Fibroblast of gingiva (primary cell): ENCODE measurements at places on chromosomes 7 and 10.
A peak's percentile ranks its signal among the peaks of the same experiment; 100 is the strongest.

DNA sequence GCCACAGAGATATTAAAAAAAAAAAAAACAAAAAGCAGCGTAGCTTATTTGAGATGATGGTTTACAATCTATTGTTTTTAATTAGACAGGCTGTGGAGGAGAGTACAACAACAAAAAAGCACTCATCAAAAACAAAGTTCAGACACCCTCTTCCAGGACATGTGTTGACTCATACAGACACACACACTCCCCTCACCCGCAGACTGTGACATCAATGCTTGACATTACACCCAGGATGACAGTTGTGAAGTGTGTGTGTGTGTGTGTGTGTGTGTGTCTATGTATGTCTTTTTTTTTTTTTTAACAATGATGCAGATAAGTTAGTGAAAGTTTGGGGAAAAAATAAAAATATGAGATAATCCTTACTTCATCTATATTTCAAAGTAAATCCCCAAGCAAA is 303.6 kb downstream of the GPAM start:
- DNase-seq: no peak

DNA sequence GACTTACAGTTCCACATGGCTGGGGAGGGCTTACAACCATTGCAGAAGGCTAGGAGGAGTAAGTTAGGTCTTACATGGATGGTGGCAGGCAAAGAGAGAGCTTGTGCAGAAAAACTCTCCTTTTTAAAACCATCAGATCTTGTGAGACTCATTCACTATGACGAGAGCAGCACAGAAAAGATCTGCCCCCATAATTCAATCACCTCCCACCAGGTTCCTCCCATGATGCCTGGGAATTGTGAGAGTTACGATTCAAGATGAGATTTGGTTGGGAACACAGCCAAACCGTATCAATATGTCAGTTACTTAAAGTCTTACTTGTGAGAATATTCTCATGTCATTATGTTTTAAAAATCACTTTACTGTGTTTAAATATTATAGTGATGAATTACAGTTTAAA is 481.9 kb downstream of the ARL4A start:
- DNase-seq: no peak

- DNase-seq: no peak
Measured at GRCh38 chr10:107790271-107790670, 625.8 kb upstream of the SORCS1 start.

DNA sequence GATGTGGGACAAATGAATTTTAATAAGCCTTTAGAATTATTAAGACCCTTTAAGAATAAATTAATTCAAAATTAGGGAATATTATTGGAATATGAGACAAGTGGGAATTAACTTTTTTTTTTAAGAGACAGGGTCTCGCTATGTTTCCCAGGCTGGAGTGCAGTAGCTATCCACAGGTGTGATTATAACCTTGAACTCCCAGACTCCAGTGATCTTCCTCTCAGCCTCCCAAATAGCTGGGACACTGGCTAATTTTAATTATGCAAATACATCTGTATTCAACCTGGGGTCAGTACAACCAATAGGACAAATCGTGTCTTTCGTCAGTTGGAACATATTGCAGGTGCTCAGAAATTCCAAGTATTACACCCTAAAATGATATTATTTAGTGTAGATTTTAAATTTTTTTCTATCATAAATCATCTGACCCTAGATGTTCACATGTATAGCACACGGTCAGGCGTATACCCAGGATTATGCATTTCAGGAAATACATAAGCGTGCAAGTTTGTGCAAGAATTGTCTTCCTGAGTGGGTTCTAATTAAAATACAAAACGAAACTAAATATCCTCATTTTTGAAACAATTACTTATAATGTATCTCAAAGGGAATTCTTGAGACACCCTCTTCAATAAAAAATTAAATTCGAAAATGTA is 1.2 kb downstream of the NT5C3A start:
- no peak for DNase-seq

DNA sequence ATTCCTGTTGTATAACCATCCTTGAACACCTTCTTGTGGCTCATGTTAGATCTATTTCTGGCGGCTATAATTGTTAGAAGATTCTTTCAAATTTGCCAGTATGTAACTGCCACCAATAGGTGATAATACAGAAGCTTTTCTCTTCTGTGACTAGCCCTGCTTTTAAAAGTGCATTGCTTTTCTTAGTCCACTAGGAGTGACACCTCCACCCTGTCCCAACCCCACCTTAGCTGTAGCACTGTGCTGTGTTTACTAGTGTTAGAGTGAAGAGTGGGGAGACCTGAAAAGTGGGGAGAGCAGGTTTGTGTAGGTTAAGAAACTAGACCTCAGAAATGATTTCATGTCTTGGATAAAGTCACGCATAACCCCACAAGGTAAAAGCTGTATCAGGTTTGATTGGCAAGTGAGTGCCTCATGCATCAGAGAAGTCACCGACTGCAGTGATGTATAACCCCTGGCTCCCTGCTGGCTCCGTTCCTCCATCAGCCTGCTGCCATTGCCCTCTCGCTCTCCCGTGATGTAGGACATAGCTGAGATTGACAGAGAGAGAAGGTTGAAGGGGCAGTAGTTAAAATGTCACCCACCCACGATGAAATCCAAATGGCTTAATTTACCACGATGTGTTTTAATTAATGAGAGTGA is 12.5 kb downstream of the NPVF start:
- DNase-seq: no peak

- no peak for DNase-seq
Measured at GRCh38 chr10:78000206-78000605, 29.1 kb downstream of the POLR3A start.

- no peak for DNase-seq
Measured at GRCh38 chr7:30411173-30411572, 67.4 kb downstream of the NOD1 start.

DNA sequence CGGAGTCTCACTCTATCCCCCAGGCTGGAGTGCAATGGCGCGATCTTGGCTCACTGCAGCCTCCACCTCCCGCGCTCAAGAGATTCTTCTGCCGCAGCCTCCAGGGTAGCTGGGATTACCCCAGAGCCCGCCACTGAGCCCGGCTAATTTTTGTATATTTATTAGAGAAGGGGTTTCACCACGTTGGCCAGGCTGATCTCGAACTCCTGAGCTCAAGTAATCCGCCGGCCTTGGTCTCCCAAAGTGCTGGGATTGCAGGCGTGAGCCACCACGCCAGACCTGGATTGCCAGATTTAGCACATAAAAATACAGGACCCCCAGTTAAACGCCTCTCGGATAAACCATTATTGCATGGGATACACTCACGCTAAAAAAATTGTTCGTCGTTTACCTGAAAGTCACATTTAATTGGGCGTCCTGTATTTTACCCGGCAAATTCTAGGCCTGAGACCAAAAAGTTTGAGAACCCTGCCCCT is 375 bp upstream of the GATAD1 start:
- DNase-seq: no peak

DNA sequence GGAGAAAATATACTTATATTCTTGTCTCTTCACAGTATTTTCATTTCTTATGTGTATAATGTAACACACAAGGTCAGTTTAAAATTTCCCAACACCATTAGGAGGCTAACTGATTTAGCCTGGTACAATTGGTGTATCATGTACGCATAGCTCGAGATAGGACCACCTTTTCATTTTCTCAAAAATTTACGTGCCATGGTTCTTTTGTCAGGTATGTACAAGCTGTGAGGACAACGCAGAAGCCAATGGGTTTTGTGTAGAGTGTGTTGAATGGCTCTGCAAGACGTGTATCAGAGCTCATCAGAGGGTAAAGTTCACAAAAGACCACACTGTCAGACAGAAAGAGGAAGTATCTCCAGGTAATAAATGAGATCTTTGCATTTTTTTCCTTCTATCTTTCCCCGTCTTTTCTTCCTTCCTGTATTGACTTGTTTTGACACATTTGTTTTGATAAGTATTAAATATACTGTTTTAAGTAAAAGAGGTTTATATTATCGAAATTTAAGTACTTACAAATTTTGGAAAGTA is 55.0 kb downstream of the TRIM24 start:
- no peak for DNase-seq

GRCh38 chr10:42936580-42936979 is 140.3 kb upstream of the RET start:
- no peak for DNase-seq

- DNase-seq: peak; percentile 39
Measured at GRCh38 chr7:99094401-99094800, 49.5 kb downstream of the SMURF1 start.

DNA sequence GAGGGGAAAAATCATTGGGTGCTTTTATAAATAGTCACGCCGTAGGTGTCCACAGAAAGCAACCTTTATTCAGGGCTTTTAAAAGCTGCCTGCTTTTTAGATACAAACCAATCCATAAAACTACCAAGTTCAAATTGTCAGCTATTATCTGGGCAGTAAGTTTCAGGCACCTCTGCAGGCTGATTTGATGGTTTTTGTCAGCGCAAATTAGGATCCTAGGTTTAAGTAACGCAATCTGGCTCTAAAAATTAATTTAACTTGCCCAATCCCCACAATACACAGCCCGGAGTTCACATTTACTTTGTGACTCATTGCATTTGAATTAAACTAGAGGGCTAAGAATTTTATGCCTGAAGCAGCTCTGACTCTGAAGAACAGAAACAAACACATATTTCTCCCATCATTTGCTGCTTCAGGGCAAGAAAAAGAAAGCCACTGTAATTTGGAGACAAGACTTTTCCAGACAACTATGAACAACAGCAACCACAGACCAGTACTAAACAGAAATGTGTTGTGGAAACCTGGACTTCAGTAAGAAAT is 43.3 kb downstream of the NRP1 start:
- DNase-seq: peak; percentile 93

- no peak for DNase-seq
Measured at GRCh38 chr7:148035950-148036349, 554.6 kb upstream of the C7orf33 start.

GRCh38 chr7:5497295-5498103 is 73.9 kb upstream of the TNRC18 start:
- DNase-seq: no peak

- no peak for DNase-seq
Measured at GRCh38 chr7:43170571-43170970, 58.1 kb downstream of the HECW1 start.

GRCh38 chr10:70122742-70123141 is 9.9 kb downstream of the AIFM2 start:
- peak; percentile 45 for DNase-seq

- DNase-seq: no peak
Measured at GRCh38 chr7:1900847-1901246, 230.8 kb downstream of the ELFN1 start.

DNA sequence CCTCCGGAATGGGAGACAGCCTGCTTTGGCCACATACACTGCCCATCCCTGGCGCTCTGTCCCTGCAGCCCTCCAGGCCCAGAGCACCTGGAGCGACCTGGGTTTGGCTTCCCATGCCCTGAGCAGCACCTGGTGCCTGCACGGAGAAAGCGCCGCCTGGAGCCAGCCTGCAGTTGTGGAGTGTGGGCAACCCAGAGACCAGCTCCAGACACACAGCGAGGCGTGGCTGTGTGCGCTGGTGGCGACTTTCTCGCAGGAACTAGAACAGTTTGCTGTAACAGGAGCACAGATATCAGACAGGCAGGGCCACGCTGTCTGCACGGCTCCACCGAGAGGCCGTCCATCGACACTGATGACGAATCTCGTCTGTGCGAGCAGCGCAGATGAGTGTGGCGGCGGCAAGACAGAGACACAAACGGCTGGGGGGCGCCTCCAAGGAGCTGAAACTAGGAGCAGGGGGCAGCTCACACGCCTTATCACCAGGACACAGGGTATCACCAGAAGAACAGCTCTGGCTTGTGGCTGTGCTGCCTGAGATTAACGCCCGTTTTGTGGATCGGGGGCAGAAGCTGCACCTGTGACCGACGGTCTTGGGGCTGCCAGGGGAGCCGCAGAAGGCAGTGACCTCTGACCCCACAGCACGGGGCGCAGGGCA is 275.3 kb downstream of the DNAJB6 start:
- no peak for DNase-seq

- DNase-seq: no peak
Measured at GRCh38 chr7:74063223-74063641, 20.4 kb upstream of the LIMK1 start.

DNA sequence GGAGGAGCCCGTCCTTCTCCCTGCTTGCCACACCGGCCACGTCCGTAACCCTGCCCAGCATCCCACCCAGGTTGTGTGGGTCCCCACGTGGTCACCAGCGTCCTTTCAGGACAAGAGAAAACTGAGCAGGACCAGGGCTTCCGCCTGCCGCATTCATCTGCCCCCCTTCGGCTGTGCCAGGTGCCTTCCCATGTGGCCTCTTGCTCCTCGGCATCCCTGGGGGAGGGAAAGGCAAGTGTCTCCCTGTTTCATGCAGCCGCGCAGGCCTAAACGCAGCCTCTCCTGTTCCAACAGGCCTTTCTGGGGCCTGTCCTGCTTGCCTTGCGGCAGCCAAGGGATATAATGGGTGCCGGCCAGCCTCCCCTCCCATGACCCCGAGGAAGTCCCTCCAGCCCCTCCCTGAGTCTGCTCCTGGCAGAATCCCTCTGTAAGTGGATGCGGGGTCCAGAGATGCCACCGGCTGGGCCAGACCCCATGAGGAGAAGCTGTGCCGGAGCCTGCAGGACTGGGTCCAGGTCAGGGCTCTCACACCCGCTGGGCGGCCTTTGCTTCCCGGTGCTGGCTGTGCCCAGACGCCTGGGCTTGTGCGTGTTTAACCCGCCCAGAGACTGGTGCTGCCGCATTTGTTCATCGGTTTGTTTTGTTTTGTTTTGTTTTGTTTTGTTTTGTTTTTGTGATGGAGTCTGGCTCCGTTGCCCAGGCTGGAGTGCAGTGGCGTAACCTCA is 23.1 kb downstream of the SHH start:
- DNase-seq: no peak

DNA sequence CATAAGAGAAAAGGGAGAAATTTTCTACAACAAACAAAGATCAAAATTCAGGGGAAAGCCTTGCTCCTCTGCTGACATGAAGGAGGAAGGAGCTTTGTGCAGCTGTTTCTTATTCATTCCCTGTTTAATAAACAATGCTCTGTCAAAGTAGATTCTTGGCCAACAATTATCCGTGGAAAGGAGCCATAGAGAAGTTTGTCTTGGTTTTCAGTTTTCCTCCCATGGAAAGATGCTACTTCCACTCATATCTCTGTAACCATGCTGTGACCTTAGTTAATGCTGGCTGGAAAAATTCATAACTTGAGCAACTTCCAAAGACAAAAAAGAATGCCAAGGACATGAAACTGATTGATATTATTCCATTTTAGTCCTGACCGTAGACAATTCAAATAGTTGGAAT is 8.1 kb downstream of the DDC start:
- DNase-seq: peak; percentile 52

DNA sequence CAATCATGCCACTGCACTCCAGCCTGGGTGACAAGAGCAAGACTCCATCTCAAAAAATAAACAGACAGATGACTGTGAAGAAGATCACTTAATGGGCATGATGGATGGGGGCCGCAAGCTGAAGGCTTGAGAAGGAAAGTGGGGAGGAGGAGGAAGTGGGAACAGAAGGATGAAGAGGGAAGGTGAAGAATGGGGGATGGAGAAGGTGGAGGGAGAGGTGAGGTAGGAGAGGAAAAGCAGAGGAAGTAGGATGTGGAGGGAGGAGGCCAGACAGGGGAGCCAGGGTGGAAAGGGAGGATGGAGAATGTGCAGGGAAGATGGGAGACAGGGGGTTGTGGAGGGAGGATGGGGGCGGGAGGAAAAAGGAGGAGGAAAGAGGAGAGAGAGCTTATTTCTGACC is 68.8 kb downstream of the SVOPL start:
- DNase-seq: no peak
